ENCODE measurements at places on chromosomes 4 and X. TPM values are rescaled to one million over a fixed set of nuclear protein-coding genes. Genes with fewer than 3 reads are reported as not detected.

The YIPF6 gene
- total RNA-seq, result 43.2 TPM

The PPP1R2C gene
- not detected for total RNA-seq

The LDB2 gene
- 24.2 TPM for total RNA-seq

The FATE1 gene
- total RNA-seq, result not detected

The HPSE gene
- 0.43 TPM for total RNA-seq

The DAPP1 gene
- total RNA-seq, result not detected

The SLC10A4 gene
- under 0.01 TPM for total RNA-seq

The NHS gene
- 2.6 TPM for total RNA-seq

The ASB5 gene
- total RNA-seq, result 7.4 TPM

The PAGE2B gene
- not detected for total RNA-seq

The ENPP6 gene
- not detected for total RNA-seq

The TCEAL7 gene
- total RNA-seq, result 37.0 TPM

The TLR3 gene
- 0.97 TPM for total RNA-seq

The KDR gene
- total RNA-seq, result 0.86 TPM

The HSFX3 gene
- total RNA-seq, result not detected

The P2RY10 gene
- total RNA-seq, result not detected

The ART3 gene
- total RNA-seq, result not detected

The DMP1 gene
- total RNA-seq, result not detected

The GLUD2 gene
- 1.9 TPM for total RNA-seq

The PDHA2 gene
- total RNA-seq, result not detected

The NSDHL gene
- 23.8 TPM for total RNA-seq

The PDE6B gene
- under 0.01 TPM for total RNA-seq

The GUCY2F gene
- total RNA-seq, result under 0.01 TPM

The FAM47E gene
- 0.86 TPM for total RNA-seq

The FREM3 gene
- total RNA-seq, result not detected

The PABPC1L2B gene
- not detected for total RNA-seq

The TCEAL6 gene
- not detected for total RNA-seq

The EFHC2 gene
- total RNA-seq, result 0.32 TPM

The MID2 gene
- 33.2 TPM for total RNA-seq

The ACTRT1 gene
- not detected for total RNA-seq

The SSX4 gene
- not detected for total RNA-seq

The DLG3 gene
- 11.7 TPM for total RNA-seq

The MAGIX gene
- total RNA-seq, result 1.9 TPM

The DRD5 gene
- not detected for total RNA-seq

The XK gene
- 0.86 TPM for total RNA-seq

The NPY1R gene
- 1.6 TPM for total RNA-seq

The RPL34 gene
- 536 TPM for total RNA-seq

The GDPD2 gene
- not detected for total RNA-seq

The IQCM gene
- not detected for total RNA-seq

The TACR3 gene
- not detected for total RNA-seq

The RNF150 gene
- total RNA-seq, result 12.2 TPM

The CSN1S1 gene
- not detected for total RNA-seq

The MGARP gene
- 41.2 TPM for total RNA-seq

The RTL9 gene
- total RNA-seq, result under 0.01 TPM

The DGAT2L6 gene
- total RNA-seq, result not detected

The PORCN gene
- total RNA-seq, result 8.4 TPM

The ADAM29 gene
- not detected for total RNA-seq

The TLL1 gene
- 19.0 TPM for total RNA-seq

The ADRA2C gene
- 2.2 TPM for total RNA-seq

The MOSPD2 gene
- total RNA-seq, result 22.9 TPM

The TAB3 gene
- total RNA-seq, result 11.3 TPM

The EREG gene
- total RNA-seq, result 5.2 TPM

The PDE5A gene
- total RNA-seq, result 109 TPM

The MAGEA6 gene
- total RNA-seq, result not detected

The KLHL34 gene
- total RNA-seq, result not detected
